ENCODE measurements at places on chromosomes 1 and 21. TPM values are rescaled to one million over a fixed set of nuclear protein-coding genes. Genes with fewer than 3 reads are reported as not detected.
A peak's percentile ranks its signal among the peaks of the same experiment; 100 is the strongest.

DNA sequence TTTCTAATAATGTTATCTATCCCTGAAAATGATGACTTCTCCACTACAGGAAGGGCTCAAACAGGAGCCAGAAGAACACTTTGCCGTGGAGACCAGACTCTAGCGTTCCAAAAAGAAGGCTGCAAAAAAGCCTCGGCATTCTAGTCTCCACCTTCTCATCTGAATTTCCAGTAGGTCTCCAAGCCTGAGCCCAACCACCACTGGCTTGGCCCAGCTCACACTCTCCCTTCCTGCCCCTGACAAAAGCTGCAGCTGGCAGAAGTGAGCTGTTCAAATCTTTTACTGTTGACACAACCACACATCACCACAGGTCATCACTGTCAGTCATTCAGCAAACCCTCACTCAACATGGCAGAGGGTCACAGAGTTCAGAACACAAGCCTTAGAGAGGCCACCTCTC, 69.3 kb downstream of the CAMK2N1 start:
- DNase-seq, result no peak

- peak; percentile 97 for DNase-seq
These were observed at the start of gene SETDB1 for GRCh38 chr1:150926097-150926741. Gene SETDB1 (plus strand): TSS chr1:150926363. CDS start chr1:150927715, 1,352 bp downstream.

GRCh38 chr1:98988904-98989555, 15.6 kb downstream of the PLPPR5 start:
- DNase-seq, result no peak

- DNase-seq, result no peak
These were observed 533.1 kb downstream of the KIF26B start for GRCh38 chr1:245687636-245688535.

DNA sequence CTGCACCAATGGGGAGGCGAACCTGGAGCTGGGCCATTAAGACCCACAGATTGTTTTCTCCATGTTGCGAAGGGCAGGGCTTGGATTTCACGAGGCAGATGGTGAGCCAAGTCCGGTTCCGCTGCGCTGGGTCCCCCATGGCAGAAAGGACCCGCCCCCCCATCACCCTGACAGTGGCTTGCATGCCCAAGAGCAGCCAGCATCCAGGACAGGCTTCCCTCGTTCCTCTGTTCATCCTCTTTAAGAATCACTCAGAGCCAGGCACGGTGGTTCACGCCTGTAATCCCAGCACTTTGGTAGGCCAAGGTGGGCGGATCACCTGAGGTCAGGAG, 15.8 kb upstream of the NPHP4 start:
- DNase-seq, result no peak

DNA sequence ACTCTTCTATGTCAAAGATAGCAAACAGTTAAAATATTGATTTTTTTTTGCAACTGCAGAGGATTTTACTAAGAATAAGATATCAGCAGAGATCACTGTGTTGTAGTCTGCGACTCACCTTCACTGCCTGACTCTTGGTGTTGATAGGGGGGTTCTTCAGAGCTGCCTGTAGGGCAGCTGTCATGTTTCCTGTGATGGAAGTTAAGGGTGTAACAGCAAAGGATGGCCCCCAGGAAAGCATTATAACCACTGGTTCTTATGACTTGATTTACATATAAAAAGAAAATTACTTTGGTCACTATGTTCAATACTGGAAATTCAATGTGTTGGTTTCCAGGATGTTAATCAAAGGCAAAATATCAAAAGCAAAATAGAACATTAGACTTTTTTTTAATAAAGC, 2.6 kb downstream of the ARPC5 start:
- DNase-seq, result no peak

- no peak for DNase-seq
These were observed 67.3 kb downstream of the NOS1AP start for GRCh38 chr1:162136760-162137159.

DNA sequence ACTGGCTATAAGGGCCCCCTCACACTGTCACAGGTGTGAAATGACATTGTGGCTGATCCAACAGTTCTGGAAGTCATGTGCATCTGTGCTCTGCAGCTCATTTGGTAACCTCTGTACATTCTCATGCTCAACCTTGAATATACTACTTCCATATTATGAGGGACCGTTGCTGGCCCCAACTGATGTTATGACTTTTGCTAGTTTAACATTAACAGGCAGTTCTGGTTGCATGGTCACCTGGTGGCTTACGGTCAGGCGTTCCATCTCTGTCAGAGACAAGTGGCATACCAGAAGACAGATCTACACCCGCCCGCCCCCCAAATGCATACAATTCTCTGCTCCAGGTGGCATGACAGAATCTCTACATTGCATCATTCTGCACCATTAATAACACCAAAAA, 6.0 kb upstream of the DIP2A start:
- DNase-seq, result no peak

GRCh38 chr1:43743206-43743605, 35.9 kb downstream of the ST3GAL3 start:
- DNase-seq, result no peak

Gene C1orf50
- 9.4 TPM for total RNA-seq

Gene KIF17
- 80.2 TPM for total RNA-seq

Gene KLHL12
- total RNA-seq, result 74.7 TPM

Gene CD2
- 1.4 TPM for total RNA-seq

Gene AMY2B
- 19.4 TPM for total RNA-seq

Gene ITGB2
- 5.6 TPM for total RNA-seq

Gene ALG14
- total RNA-seq, result 5.3 TPM

Gene USP48
- total RNA-seq, result 63.0 TPM

Gene SLC35E2B
- total RNA-seq, result 48.8 TPM

Gene DCAF6
- 160 TPM for total RNA-seq
